Lower leg skin (tissue), 4 donors: ENCODE measurements at places on chromosomes 6 and 20.
A peak's percentile ranks its signal among the peaks of the same experiment; 100 is the strongest.

GRCh38 chr6:168116975-168117899, 38.2 kb upstream of the FRMD1 start:
- peak; percentile 68 for DNase-seq

GRCh38 chr6:133629970-133630369, 258.9 kb upstream of the TCF21 start:
- DNase-seq = no peak

DNA sequence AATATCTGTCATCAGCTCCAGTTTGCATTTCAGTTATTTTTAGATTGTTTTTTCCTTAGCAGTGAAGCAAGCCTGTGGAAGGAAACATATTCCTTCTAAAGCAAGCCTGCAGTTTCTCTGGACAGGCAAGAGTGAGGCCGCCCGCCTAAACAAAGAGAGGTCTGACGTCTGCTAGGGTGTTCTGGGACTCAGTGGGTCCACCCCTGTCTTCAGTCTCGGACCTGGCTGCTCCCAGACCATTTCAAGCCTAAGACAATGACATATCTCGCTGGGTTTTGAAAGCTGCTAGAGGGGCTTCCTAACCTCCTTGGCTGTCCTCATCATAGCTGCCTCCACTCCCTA, 36.8 kb upstream of the RNF24 start:
- no peak for DNase-seq

- DNase-seq = no peak
Observed at GRCh38 chr6:14170128-14170527, 52.6 kb downstream of the CD83 start.

DNA sequence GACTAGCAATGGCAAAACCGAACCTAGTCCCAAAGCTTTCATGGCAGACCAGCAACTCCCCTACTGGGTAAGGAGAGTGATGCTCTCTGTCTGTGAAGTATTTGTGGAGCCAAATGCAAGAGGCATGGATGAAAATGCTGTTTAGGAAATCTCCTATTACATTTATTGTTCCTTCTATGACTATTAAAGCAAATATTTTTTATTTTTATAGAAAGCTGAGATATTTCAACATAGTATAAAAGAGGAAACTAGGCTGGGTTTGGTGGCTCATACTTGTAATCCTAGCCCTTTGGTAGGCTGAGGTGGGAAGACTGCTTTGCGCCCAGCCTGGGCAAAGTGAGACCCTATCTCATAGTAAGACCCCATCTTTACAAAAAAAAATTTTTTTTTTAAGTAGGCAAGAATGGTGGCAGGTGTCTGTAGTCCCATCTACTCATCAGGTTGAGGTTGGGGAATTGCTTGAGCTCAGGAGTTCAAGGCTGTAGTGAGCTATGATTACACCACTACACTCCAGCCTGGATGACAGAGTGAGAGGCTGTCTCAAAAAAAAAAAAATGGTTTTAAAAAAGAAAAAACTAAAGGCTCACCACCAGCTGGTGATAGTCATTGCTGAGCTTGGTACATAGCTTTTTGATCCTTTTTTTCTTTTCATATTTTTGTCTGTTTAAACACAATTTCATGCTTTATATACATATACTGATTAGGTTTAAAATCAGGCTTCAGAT, 11.3 kb downstream of the KDM1B start:
- no peak for DNase-seq

- DNase-seq = no peak
Observed at GRCh38 chr20:61954276-61955021, 111.2 kb downstream of the TAF4 start.

- no peak for DNase-seq
Observed at GRCh38 chr6:35312076-35312800, 14.6 kb downstream of the DEF6 start.

DNA sequence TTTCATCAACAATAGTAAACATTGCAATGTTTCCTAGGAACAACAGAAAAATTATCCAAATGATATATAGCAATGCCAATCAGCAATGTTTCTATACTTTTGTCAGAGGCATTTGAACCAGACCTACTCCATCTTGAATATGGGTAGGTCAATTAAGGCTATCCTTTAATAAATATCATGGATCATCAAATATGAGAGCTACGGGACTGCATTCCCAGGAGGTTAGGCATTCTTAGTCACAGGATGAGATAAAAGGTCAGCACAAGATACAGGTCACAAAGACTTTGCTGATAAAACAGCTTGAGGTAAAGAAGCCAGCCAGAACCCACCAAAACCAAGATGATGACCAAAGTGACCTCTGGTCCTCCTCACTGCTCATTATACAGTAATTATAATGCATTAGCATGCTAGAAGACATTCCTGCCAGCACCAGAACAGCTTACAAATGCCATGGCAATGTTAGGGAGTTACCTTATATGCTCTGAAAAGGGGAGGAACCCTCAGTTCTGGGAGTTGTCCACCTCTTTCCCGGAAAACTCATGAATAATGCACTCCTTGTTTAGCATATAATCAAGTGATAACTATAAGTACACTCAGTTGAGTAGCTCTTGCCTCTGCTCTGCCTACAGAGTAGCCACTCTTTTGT, 8.6 kb upstream of the SERPINB6 start:
- DNase-seq = no peak

DNA sequence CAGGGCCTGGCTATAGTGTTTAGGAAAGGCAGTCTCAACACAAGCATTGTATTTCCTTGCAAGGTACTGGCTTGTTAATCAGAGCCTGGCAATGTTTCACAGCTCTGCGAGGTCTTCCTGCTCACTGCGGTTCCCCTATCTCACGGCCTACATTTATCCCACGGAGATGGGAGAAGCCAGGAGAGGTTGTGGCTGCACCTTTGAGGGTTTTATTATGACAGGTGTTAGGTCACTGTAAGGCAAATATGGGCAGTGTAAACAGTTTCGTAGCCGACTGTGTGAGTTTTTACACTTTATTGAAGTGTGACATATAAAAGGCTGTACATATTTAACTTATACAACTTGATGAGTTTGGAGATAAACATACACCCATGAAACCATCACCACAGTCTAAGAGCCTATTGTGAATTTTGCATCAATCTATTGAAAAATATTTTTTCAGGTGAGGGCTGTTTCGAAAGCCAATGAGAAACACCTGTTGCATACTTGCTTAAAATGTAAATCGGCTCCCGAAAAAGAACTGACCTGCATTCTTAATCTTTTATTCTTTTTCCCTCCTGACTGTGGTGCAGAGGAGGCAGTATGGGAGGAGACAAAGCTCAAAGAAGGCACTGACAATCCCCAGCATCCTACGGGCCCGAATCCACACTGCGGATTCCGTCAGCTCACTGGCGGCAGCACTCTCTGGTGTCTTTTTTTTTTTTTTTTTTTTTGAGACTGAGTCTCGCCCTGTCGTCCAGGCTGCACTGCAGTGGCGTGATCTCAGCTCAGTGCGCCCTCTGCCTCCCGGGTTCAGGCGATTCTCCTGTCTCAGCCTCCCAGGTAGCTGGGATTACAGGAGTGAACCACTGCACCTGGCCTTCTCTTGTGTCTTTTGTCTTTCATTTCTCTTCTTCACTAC, 7.5 kb upstream of the RBM38 start:
- DNase-seq = no peak

DNA sequence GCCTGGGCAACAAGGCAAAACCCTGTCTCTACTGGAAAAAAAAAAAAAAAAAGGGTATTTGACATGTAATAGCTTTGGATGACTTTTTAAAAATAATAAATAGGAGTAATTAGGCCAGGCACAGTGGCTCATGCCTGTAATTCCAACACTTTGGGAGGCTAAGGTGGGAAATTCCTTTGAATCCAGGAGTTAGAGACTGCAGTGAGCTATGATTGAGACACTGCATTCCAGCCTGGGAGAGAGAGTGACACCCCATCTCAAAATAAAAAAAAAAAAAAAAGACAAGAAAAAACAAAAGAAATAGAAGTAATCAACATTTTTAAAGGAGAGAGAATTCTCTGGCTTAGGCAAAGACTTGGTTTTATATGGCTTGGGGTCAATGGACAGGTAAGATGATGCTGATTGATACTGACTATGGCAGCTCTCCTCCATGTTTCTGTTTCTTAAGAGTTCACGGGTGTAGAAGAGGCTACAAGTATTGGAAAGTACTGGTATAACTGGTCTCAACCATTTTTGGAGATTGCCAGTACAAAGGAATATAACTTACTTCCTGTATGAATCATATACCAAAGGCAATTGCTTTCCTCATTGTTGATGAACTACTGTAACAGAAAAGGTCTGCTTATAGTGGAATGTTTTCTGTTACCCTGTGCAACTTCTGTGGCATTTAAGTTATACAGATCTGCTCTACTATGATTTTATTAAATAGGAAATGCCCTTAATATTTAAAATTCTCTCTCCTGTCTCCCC, 10.1 kb downstream of the MAP3K5 start:
- no peak for DNase-seq

GRCh38 chr6:152184573-152184916, 377.1 kb downstream of the ESR1 start:
- DNase-seq = no peak

DNA sequence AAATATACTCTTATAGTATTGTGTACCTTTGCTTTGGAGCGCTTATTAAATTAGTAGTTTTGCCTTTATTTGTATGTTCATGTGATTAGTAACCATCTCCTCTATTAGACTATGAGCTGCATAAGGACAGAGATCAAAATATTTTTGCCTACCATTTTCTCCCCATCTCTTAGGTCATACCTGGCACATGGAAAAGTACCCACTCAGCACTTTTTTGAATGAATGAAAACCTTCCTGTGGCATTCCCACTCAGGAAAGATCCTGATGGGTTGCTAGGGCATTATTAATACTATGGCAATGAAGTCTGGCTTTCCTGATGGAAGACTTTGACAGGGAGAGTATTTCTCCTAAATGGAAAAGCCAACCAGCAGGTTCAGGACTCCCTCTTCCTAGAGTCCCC, 20.3 kb upstream of the CHD6 start:
- no peak for DNase-seq

- DNase-seq = no peak
Observed at GRCh38 chr6:75412969-75413662, 80.5 kb downstream of the FILIP1 start.

- no peak for DNase-seq
Observed at GRCh38 chr6:53892707-53893106, 97.9 kb downstream of the LRRC1 start.

- DNase-seq = no peak
Observed at GRCh38 chr20:53255102-53255710, 283.0 kb downstream of the TSHZ2 start.

DNA sequence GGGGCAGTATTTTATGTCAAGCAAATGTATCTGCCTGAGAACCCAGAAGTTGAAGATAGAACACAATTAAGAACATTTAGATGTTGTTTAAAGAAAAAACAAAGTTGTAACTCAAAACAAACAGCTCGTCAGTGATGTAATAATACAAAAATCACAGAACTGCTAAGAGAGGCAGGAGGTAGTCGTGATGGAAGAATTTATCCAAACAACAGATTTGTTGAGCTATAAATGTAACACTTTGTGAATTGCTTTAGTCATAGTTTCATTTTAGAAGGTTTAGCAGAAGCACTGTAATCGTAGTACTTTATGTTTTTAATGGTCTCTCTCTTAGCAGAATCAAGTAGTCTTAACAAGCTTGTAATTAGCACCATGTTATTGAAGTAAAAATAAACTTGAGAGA, 73.6 kb downstream of the SCAF8 start:
- no peak for DNase-seq

DNA sequence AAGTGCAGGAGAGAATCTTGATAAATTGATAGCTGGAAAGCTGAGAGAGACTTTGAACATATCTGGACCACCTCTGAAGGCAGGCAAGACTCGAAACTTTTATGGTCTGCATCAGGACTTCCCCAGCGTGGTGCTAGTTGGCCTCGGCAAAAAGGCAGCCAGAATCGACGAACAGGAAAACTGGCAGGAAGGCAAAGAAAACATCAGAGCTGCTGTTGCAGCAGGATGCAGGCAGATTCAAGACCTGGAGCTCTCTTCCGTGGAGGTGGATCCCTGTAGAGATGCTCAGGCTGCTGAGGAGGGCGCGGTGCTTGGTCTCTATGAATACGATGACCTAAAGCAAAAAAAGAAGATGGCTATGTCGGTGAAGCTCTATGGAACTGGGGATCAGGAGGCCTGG, 4.6 kb upstream of the CDKN1A start:
- no peak for DNase-seq

GRCh38 chr6:12555781-12556180, 160.8 kb upstream of the PHACTR1 start:
- no peak for DNase-seq

DNA sequence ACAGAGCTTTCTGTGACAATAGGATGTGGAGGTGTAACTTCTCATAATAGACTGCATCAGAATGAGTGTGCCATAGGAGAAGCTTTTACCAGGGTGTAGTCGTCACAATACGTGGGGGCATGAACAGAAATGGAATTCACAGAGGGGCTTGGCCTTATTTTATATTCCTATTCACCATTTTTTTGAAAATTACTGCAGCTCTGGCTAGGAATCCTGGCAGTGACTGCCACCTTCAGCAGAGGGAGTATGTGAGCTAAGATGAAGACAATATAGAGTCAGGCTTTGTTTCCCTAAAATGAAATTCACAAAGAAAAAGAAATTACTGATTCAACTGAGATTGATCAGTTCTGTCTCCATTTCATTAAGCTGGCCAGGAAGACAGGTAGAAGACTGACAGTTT, 13.9 kb downstream of the TOMM6 start:
- DNase-seq = no peak

GRCh38 chr20:19783966-19784401, 25.9 kb downstream of the RIN2 start:
- no peak for DNase-seq

DNA sequence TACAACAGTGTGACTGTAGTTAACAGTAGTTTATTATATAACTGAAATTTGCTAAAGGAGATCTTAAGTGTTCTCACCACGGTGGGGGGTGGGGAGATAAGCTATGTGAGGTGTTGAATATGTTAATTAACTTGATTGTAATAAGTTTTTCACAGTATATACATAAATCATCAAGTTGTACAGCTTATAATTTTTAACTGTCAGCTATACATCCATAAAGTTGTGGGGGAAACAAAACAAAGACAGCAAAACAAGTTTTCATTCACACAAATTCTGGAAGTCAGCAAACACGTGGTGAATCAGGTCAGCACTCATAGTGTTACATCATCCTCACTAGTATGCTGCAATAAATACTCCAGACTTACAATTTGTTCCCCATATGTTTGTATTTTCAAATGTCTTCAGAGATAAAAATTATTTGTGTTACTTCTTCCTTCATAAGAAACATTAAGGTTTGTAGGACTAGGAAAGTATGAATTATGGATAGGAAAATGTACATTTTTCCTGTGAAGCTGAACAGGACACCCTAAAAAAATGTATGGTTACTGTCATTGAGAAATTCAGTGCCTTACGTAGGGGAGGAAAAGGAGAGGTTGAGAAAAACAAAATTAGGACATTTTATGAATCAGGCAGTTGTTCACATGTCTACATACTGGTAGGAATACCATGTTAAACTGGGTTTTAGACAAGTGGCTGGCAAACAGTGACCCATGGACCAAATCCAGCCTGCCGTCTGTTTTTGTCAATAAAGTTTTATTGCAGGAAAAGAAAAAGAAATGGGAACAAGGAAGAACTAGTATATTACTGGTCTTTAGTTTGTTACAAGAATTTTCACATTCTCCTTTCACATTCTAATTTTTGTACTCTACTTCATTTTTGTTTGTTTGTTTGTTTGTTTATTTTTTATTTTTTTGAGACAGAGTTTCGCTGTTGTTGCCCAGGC, 6.0 kb downstream of the SUMO4 start:
- no peak for DNase-seq
